Smooth muscle cell of the umbilical artery (primary cell): ENCODE measurements at places on chromosomes 6 and 20. TPM values are rescaled to one million over a fixed set of nuclear protein-coding genes. Genes with fewer than 3 reads are reported as not detected.

The DLL1 gene
- under 0.01 and 0.14 TPM in 2 replicates for total RNA-seq

The RNF114 gene
- 91.7 and 124 TPM in 2 replicates for total RNA-seq

The FBXO5 gene
- total RNA-seq, result 2.4 and 10.6 TPM in 2 replicates

The BANF2 gene
- not detected in 2 replicates for total RNA-seq

The BMP5 gene
- total RNA-seq, result not detected in 2 replicates

The COL19A1 gene
- total RNA-seq, result 0.59 and 1.0 TPM in 2 replicates

The ZBTB46 gene
- 0.42 and 0.59 TPM in 2 replicates for total RNA-seq

The LCA5 gene
- 5.2 and 7.1 TPM in 2 replicates for total RNA-seq

The NKX2-2 gene
- total RNA-seq, result not detected in 2 replicates

The NKAPL gene
- total RNA-seq, result 0.89 and 1.9 TPM in 2 replicates

The ESR1 gene
- under 0.01 and 0.05 TPM in 2 replicates for total RNA-seq
